NCI-H2081 treated with DMSO at 0.1 percent for 48 hours (cell line): ENCODE measurements at places on chromosomes 7 and 10.

DNA sequence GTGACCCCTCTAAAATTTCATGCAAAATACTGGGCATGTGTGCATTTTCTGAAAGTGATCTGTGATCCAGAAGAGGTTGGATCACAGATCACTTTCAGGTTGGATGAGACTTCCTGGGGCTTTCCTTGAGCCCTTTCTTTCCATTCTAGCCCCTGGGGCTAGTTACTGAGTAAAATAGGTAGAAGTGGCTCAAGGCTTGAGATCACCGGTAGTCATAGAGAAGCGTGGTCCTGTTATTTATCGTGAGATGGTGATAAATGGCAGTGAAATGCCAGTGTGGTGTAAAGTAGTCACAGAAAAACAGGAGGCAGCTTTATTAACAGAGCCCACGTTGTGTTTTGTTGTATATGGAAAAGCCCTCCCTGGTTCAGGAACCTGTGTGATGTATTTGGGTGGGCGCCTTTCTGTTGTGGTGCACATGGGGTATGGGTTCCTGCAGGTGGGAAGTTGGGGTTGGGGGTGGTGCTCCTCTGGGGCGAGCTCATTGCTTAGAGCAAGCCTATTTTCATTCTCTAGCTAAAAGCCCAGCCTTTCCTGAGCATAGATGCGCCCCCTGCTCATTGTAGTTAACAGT is 34.0 kb upstream of the SH2D4B start:
- no peak for DNase-seq

GRCh38 chr7:155224116-155224811 is 73.4 kb upstream of the INSIG1 start:
- DNase-seq: peak; percentile 9

DNA sequence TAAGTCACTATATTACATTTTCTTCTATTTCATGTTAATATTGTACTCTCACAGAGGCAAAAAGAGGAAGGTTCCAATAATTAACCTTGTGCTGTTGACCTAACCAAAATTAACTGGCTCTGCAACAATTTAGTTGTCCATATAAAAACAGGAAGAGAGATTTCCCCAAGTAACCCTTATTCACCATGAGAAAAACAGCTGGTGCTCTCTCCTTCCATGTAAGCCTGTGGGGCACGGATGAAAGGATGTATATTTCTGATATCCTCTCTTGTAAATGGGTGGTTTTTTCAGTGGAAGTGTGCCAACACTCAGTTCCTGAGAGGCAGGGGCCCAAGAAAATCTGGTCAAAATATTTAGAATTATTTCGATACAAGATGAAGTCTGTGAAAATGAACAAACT is 358.1 kb downstream of the CRPPA start:
- DNase-seq: no peak

GRCh38 chr7:120793213-120793936 is 64.6 kb downstream of the TSPAN12 start:
- DNase-seq: no peak

DNA sequence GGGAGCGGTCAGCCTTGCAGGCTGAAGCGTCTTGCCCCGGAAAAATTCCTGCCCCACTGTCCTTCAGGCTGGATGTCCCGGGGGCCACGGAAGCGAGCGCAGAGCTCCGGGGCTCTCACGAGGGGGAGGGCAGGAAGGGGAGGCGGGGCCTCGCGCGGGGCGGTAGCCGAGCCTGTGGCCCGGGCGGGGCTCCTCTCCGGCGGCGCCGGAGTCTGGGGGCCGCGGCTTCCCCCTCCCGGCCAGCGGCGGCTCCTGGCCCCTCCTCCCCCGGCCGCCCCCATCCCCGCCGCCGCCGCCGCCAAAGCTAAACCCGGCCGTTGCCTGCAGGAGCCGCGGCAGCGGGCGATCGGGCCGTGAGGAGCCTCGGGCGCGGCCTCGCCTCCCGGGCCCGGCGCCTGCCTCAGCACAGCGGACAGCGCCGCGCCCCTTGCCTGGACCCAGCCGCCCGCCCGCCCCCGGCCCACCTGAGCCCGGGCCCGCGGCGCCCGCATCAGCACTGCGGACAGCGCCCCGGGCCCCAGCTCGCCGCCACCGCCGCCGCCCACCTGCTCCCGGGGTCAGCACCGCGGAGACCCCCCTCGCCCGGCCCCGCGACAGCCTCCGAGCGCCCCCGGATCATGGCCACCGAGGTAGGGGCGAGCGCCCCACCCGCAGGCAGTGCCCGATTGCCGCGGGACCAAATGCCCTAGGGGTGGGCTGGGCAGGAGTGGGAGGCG is at the start of gene GOLGA7B:
Gene GOLGA7B, plus strand, starts transcription at position 157 of the 716 bp plus-strand sequence. Its CDS starts 461 bp downstream, at position 618.
- DNase-seq: no peak

- DNase-seq: no peak
These were observed 27.1 kb downstream of the BMS1 start for GRCh38 chr10:42809676-42810075.

GRCh38 chr7:141128506-141128905 is 54.6 kb downstream of the TMEM178B start:
- DNase-seq: no peak

- DNase-seq: no peak
These were observed 113.6 kb upstream of the MYO3A start for GRCh38 chr10:25820472-25820871.

DNA sequence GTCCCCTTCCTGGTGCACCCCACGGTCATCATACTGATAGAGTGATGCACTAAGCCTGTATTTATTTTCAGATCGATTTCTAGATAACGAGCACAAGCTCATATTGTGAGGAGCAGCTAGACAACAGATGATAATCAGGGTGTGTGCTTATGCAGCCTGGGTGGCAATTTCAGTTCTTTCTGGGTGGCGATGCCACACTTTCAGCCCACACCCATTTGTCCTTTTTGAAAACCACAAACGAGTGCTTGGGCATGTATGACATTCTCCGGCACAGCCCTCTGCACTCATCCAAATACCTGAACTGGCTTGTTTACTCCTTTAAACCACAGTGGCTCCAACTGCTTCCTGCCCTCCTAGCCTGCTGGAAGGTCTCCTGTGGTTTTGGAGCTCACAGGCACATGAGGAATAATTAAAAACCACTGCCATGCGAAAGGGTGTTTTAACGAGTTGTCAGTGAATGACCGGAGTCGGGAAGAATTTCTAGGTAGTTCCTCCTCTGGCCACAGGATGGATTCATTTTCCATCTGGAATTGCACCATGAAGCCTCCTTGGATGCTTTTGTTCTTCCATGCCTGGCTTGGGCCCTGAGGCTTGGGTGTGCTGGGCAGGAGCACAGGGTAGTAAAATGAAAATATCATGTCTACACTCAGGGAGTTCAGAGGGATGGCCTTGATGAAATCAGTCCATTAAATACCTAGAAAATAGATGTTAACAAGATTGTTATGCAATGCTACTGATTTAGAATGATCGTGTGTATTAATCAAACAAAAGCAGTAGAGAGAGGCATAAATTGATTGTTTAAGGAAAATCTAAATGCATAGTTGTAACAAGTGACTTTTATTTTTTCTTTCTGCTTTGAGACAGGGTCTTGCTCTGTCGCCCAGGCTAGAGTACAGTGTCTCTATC is 52.4 kb upstream of the ITGB1 start:
- no peak for DNase-seq

- DNase-seq: no peak
These were observed 230.9 kb downstream of the PARD3 start for GRCh38 chr10:34584164-34584563.

GRCh38 chr10:73628405-73628804 is 12.9 kb downstream of the MYOZ1 start:
- no peak for DNase-seq

GRCh38 chr7:80231707-80232106 is 97.1 kb downstream of the GNAI1 start:
- DNase-seq: no peak

DNA sequence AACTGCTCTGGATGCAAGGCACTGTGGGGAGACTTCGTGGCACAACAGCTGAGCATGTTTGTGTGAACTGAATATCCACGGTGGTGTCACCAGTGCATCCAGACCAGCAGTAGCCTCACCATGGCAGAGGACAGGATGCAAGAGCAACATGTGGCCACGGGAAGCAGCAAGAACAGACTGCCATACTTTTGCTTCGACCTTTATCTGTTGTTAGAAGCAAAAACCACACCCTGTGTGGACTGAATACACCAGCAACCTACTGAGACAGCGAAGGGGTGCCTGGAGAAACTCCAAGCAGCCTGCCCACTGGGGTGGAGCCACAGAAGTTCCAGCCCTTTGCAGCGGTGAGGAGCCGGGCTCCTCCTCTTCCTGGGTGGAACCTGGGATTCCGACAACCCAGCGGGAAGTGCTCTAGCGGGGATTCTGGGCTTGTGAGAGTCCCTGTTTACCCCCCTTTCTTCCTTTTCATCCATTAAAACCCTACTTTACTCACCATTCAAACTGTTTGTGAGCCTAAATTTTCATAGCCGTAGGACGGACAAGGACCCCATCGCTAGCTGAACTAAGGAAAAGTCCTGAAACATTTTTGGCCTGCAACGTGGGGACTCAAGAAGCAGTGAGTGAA is 584.9 kb downstream of the GRM8 start:
- DNase-seq: no peak

DNA sequence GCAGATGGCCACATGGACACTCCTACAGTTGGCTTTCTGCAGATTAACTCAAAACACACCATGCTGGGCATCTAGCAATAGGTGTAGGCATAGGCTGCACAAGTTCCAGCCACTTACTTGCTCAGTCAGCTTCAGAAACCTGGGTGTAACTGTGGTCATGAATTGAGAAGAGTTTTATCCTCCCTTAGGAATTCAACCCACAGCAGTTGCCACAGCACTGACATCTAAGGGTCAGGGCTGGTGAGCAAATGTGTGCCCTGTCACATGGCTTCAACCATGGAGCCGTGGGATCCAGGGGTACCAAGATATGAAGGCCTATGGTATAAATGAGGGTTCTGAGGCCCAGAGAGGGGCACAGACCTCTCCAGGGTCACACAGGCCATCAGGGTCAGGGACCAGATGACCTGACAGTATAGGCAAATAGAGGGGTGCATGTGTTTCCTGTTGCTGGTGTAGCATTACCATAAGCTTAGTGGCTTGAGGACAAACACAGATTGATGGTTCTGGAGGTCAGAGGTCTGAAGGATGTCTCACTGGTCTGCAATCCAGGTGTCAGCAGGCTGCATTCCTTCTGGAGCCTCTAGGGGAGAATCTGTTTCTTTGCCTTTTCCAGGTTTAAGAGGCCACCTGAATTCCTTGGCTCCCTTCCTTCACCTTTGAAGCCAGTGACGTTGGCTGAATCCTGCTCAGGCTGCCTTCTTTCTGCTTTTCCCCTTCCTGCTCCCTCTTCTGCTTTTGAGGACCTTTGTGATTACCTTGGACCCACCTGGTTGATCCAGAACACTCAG is 24.1 kb downstream of the MINDY4 start:
- no peak for DNase-seq

- peak; percentile 1 for DNase-seq
These were observed 58.9 kb downstream of the FRMPD2 start for GRCh38 chr10:48215486-48216203.

DNA sequence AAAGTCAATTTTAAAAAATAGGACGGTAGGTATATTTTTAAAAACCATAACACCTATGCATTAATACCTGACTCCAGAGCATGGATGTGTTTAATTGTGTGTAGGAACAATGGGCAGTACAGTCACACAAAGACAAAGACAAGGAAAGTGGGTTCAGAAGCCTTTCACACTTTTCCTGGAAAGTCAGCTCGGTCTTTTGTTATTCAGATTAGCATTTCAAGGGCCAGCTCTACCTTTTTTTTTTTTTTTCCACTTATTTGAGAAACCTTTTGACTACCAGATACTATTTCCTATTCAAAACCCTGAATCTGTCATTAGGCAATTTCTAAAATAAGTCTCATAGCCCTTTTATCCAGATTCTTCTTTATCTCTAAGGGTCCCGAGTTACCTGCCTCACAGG is 401.9 kb downstream of the PARD3 start:
- no peak for DNase-seq

DNA sequence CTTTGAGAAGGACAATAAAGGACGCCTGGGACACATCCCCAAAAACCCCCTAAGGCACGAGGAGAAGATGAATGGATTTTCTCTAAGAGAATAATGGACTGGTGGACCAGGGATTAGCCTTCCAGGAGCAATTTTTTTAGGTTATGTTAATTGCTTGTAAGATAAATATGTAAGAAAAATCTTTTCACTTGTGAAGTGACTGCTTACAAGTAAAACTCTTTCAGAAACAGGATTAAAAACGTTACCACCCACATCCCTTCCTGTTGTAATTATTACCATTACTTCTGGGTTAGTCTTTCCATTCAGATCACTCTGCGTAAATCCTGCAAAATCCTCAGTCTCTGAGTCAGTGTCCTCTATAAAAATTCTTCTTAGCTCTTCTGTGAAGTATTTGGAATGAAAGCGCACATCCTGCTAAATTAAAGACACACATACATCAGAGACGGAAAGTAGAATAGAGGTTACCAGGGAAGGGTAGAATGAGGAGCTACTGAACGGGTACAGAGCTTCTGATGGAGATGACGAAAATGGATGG is 34.3 kb downstream of the CDCA7L start:
- no peak for DNase-seq

DNA sequence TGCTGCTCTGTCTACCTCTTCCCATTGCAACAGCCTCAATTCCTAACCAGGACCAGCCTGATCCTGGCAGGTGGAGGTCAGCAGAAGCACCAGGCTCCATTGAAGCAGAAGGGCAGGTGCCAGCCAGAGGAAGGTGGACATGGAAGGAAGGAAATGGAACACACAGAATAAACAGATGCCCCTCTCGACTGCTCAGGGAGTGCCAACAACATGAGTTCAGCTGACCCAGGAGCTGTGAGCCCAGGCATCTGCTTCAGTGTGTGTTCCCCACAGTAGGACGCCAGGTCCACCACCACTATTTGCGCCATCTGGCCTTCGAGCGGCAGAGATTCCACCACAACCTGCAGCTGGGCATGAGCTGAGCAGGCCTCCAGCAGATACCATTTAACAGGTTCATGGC is 56.7 kb downstream of the GPAM start:
- no peak for DNase-seq

DNA sequence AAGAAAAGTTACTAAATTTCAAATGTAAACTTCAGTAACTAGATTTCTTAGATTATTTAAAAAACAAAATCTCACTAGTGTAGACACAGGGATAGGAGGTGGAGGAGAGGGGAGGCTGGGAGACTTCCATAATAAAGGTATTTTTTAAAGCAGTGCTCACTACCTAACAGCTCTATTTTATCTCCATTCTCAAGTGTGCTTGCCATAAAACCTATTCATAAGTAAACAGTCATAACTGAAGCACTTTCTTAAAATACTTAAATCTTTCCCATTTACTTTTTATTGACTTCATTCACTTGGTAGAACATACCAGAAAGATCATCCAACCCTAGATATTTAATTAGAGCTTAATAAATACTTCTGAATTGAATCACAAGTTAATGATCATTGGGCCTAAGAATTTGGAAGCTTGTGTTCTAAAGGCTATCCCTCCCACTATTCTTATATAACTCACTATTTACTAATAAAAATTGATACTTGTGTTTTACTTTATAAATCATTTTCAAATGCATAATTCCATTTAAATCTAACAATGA is 107.4 kb downstream of the SNX13 start:
- DNase-seq: no peak

- no peak for DNase-seq
These were observed 234.3 kb upstream of the C7orf33 start for GRCh38 chr7:148356303-148356702.
